ENCODE measurements at places on chromosomes 2 and 18.

DNA sequence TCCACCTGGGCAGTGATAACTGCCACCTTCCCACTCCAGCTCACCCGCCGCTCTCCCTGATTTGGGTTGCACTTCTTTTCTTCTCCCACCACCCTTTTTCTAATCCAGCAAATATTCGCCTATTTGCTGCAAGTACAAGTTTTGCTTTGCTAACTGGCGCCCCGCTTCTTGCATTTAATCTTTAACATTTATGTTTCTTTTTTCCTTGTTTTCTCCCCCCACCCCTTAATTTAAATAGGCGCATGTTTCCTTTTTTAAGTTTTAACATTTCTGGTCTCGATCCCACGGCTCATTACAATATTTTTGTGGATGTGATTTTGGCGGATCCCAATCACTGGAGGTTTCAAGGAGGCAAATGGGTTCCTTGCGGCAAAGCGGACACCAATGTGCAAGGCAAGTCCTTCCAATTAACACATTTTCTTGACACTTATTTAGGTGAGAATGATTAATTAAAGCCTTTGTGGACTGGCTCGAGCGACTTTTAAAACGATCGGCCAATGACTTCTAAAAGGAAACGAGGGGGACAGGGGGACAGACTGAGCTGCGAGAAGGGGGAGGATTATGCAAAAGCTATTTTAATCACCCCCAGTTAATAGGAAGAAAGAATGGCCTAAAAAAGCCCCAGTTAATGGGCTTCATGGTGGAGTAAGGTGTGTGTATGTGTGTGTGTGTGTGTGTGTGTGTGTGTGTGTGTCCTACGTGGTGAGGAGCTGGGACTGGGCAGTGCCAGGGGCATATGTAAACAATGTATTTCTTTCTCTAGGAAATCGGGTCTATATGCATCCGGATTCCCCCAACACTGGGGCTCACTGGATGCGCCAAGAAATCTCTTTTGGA is 1.6 kb downstream of the TBR1 start:
- no peak for DNase-seq

GRCh38 chr2:209702775-209703174 is 68.9 kb upstream of the UNC80 start:
- no peak for DNase-seq

GRCh38 chr18:42574871-42575270 is 540.6 kb downstream of the RIT2 start:
- DNase-seq, result peak; percentile 60

GRCh38 chr18:44636241-44636640 is 44.4 kb upstream of the SETBP1 start:
- no peak for DNase-seq

DNA sequence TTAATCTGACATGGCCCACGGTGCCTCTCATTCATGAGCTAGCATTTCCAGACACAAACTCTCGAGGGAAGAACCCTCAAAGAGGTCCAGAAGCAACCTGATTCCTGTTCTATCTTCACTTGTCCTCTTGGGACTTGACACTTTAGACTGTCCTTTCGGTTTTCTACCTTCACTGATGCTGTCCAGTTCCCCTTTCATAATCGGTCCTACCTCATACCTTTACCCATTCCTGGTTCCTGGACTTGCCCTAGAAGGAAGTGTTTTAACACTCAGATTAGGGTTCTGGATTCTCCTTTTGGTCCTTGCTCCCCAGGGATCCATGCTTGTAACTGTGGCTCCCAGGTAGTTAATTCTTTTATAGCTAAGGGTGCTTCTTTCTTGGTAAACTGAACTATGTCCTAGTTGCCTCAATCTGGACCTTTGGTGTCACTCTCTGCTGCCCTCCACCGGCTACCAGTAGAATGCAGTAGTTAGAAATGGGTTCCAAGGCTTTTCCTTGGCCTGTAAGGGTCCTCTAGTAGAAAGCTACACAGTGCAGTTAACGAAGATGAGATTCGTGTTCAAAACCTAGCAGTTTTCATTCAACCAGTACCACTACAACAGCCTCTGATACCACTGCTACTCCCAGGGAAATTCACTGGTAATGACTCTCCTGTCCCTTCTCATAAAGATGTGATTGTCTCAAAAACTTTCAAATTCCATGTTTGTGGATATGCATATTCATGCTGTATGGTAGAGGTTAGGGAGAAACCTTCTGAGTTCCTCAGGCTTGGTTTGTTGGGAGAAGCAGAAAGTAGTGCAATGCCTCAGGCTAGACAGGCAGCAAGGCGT is 178.1 kb upstream of the CYP26B1 start:
- no peak for DNase-seq

DNA sequence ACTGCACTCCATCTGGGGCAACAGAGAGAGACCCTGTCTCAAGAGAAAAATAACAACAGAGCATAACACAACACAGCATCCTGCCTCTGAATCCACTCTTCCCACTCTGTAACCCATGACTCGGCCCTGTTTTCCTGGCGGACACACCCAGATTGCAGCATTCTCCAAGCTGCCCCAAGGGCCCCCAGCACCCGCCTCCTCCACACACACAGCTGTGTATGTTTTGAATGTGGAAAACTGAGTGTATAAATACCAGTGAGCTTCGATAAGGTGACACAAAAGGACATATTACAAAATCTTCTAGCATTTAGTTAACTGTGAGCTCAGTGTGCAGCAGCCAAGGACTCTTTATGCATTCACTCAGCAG is 13.0 kb downstream of the IMPA2 start:
- DNase-seq, result no peak

DNA sequence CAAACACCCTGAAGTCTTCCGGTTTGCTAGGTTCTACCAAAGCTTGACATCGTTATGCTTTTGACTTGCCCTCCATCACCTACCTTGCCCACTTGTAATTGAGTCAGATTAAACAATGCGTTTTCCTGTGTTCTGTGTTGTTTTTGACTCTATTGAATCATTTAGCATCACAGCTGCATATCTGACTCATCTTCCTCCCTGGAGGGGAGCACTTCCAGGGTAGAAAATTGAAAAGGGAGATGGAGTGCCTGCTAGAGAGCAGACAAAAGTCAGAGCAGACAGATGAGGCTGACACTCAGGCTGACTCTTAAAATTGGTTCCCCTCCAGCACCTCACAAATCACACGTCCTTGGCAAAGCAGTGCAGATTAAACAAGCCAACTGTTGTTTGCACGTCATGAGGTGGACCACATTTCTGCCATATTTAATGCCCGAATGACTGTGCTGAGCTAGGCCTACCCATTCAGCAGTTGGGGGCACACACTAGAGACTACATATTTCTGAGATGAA is 2.2 kb downstream of the MPP4 start:
- no peak for DNase-seq

DNA sequence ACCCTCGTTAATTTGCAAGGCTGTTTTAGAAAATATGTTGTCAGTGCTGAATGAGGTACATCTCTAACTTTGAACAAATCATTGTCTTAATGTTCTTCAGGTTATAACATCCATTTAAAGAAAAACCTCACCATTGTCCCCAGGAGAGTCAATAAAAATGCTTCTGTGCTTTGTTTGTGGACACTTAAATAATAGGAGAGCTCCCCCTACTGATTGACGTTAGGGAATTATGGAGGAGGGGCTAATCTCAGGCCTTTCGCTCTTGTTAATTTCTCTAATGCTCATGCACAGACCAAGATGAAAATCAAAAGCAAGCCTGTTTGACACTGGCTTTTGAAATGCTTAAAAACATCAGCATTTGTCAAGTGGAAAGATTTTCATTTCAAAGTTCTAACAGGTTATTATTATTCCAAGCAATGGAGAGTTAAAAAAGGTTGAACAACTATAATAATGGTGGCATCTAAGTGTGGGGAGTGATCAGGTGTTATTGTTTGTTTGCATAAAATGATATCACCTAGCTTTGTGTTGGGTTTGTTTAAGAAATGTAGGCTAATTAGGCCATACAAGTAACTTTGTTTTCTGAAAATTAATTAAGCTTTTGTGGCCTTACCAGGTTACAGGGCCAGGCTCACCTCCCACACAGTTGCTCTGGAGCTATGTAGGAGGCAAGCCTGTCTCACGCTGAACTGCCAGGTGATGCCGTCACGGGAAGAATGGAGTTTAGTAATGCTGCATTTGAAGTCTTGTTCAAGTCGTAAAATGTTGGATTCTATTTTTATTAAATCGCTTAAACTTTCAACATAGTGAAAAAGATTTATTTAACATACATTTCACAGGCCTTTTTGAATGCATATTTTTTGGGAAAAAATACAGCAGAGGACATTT is 51.7 kb upstream of the SMIM21 start:
- DNase-seq, result no peak

DNA sequence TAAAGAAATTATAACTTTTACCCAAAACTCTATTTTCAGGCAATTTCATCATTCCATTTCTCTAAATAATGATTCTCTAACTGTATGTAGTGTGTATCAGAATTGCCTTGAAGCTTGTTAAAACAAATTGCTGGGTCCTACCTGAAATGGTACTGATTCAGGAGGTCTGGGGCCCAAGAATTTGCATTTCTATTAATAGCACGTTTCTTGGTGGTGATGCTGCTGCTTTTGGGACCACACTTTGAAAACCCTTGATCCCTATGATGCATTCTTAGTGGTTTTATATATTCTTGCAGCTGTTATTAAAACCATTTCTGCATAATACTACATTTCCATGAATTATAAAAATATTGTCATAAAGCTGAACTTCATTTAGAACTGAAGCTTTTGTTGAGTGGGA is 140.7 kb downstream of the NCK2 start:
- DNase-seq, result no peak

DNA sequence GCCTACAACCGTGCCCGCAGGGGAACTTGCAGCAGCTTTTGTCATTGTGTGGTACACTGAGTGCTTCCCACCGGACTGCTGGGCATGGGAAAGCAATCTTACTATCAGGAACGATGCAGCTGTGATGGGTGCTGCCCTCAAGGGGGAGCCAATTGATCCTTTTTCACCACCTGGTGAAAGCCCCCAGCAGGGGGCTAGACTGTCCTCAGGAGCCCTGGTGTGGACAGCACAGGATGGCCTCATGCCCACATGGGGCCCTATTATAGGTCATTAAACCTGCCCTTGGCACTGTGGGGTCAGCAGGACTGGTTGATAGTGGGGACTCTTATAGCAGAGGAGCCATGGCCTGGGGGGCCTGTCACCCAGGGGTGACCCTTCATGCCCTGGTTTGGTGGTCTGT is 172.2 kb downstream of the GLI2 start:
- DNase-seq, result no peak

- DNase-seq, result no peak
Observed at GRCh38 chr2:102538491-102538890, 65.5 kb downstream of the SLC9A4 start.

GRCh38 chr18:12990123-12990475 is 1.1 kb upstream of the CEP192 start:
- no peak for DNase-seq

- no peak for DNase-seq
Observed at GRCh38 chr2:125386074-125386473, 1269.9 kb upstream of the GYPC start.
